Naive thymus-derived CD8-positive, alpha-beta T cell (primary cell): ENCODE measurements at places on chromosomes 12 and 14.

GRCh38 chr14:23294734-23295561 is 7.7 kb downstream of the PPP1R3E start:
- DNase-seq: peak; percentile 40

GRCh38 chr12:4001841-4002240 is 128.6 kb upstream of the PARP11 start:
- no peak for DNase-seq

- DNase-seq: no peak
These were observed 6.3 kb downstream of the GLI1 start for GRCh38 chr12:57465747-57466505.

DNA sequence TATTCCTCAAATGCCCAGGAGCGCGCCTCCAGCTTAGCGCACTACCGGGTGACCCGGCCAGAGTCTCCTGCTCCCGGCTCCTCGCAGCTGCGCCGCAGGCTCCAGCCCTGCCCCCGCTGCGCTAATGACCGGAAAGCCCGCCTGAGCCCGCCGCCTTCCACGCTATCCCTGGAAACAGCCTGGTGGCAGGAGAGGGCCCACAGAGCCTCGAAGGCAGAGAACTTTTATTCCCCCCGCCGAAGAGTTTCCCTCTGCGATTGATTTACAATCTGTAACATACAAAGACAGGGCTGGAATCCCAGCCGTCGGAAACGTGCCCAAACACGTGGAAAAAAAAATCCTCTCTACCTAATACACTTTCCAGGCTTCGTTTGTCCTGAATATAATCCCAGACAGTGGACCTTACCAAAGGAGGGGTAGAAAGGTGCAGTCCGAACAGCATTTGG is 1.5 kb downstream of the COL2A1 start:
- no peak for DNase-seq

- no peak for DNase-seq
These were observed 691.4 kb upstream of the TBX3 start for GRCh38 chr12:115375186-115375991.

DNA sequence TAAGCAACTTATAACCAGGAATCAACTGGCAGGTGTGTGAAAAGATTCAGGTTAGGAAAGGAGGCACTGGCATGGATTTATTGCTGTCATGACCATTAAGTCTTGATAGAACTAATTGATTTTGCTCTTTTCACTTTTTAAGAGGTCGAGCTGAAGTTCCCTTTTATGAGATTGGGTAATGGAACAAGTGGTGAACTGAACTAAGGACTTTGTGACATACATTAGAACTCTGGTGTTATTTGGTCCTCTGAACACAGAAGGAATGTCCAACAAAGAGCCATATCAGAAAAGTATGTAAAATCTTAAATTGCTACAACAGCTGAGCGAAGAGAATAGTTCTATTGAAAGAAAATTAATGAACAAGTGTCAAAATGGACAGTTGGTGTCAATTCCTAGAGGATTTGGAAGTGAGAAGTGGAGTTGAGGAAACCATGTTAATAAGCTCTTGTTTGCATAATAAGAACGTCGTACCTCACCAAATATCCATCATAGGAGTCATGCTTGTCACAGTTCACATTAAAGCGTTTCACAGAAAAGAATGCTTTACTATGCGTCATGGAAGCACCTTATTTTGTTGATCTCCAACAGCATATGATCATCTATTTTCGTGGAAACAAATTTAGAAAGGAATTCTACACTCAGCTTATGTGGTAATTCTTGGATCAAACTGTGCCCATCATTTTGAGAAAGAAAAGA is 8.4 kb upstream of the MYF6 start:
- DNase-seq: no peak

- DNase-seq: no peak
These were observed 4.0 kb downstream of the KRT77 start for GRCh38 chr12:52699373-52699772.

- no peak for DNase-seq
These were observed 12.3 kb downstream of the EMP1 start for GRCh38 chr12:13208533-13209435.

DNA sequence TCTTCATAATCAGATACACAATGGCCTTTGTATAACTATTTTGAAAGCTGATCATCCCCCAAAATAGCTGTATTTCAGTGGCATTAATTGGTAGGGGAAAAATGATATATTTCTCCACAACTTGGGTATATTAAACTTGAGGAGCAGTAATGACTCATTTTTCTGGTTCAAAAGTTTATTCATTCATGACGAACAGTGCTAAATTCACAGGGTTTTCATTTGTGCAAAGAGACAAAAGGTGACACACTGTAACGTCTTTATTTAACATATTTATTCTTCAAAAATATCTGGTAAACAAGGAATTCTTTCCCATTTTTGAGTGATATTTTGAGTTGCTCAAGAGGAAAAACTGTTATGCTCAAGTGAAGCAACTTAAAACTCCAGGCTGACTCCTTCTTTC is 415.5 kb upstream of the SOX5 start:
- no peak for DNase-seq

- DNase-seq: no peak
These were observed 28.3 kb downstream of the SLC5A8 start for GRCh38 chr12:101181776-101182175.

GRCh38 chr14:92994131-92994676 is 71.3 kb downstream of the CHGA start:
- DNase-seq: no peak

GRCh38 chr14:28242895-28243294 is 523.7 kb upstream of the FOXG1 start:
- DNase-seq: no peak

DNA sequence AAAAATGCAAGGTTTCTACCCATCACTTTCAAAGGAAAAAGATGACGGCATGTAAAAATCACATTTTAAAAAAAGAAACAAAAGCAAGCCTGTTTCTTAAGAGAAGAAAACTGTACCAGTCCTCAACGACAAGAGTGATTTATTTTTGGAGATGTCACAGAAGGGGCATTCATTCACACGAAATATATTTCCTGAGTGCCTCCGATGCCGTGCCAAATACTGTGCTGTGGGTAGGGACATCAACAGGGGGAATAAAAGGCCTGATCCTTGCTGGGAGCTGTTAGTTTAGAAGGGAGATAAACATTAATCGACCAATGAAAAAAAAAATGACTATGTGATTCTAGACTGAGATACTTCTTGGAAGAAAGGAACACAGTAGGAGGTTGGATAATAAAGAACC is 297.5 kb upstream of the SOX5 start:
- DNase-seq: no peak

GRCh38 chr12:121829250-121829918 is 25.6 kb downstream of the SETD1B start:
- DNase-seq: no peak

DNA sequence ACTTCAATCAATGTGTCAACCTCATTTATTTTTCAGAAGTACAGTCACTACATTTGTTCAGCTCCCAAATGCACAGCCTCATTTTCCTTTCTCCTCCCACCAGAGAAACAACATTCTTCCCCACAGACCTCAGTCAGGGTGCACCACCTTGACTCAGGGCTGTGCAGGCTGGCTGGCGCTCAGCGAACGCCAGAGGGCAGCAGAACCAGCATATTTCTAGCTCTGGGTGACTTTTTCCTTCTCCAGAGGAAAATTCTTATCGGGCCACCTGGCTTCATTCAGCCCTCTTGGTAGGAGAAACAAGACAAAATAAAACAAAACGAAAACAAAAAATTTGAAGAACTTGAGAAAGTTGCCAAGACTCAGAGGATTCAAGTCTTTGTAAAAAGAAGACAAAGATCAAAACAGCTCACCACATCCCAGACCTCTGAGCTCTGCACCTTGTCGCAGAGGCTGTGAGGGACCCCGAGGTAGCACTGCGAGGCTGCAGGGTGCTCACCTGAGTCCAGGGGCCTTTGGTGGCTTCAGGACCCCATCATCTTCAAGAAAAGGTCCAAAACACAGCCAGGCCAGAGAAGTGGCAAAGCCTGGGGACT is 33.7 kb downstream of the PAH start:
- peak; percentile 20 for DNase-seq

DNA sequence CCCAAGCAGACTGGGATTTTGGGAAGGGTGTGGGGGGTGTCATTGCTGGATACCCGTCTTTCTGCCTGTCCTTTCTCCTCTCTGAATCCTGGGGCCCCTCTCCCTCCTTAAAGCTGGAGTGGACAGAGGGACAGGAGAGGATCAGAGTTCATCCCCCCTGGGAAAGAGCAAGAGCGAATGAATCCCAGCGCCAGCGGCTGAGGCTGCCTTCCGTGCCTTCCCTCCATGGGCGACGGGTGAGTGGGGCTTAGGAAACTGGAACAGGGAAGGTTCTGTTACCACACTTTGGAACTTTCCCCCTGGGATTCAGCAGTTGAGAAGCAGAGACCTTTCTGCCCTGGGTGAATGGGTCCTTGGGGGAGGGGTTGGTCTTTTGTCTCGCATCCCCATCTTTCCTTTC is 16.2 kb upstream of the RIN3 start:
- DNase-seq: no peak

- no peak for DNase-seq
These were observed 414.4 kb downstream of the DPF3 start for GRCh38 chr14:72479461-72479931.

GRCh38 chr14:98168211-98168985 is 1103.6 kb downstream of the BCL11B start:
- no peak for DNase-seq

DNA sequence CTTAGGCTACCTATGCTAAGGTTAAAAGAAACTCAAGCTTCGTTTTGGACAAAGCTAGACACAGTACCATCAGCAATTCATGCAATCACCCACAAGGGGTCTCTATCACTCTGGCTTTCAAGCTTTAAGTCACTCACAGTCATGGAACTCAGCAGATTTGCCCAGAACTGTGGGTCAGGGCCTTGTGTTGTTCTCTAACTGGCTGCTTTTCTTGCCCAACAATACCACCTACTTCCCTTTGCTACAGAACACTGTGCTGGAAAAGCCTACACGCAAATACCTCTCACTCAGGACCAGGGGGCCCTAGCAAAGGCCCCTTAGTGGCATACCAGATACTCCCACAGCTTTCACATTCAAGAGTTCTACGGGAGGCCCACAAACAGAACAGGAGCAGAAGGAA is 9.1 kb downstream of the NEMP1 start:
- DNase-seq: peak; percentile 80

GRCh38 chr14:59155886-59156285 is 32.6 kb upstream of the DAAM1 start:
- no peak for DNase-seq

GRCh38 chr12:116962197-116962596 is 51.4 kb downstream of the FBXW8 start:
- no peak for DNase-seq

GRCh38 chr14:22994762-22995275 is 12.5 kb upstream of the AJUBA start:
- peak; percentile 70 for DNase-seq

DNA sequence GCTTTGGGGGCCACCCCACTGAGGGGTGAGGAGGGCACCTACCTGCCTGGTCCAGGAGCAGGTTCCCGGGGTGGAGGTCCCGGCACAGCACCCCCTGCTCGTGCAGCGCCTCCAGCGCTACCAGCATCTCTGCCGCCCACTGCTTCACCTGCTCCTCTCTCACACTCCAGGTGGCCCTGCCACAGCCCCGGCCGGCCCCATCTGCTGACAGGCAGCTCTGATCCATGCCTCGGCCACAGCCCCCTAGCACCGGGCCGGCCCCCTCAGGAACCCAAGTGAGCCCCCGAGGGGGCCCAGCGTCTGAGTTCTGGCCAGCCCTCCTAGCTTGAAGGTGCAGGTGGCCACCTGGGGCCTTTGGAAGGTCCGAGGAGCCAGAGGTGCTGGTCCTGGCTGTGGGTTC is 13.6 kb downstream of the RPS6KL1 start:
- no peak for DNase-seq

DNA sequence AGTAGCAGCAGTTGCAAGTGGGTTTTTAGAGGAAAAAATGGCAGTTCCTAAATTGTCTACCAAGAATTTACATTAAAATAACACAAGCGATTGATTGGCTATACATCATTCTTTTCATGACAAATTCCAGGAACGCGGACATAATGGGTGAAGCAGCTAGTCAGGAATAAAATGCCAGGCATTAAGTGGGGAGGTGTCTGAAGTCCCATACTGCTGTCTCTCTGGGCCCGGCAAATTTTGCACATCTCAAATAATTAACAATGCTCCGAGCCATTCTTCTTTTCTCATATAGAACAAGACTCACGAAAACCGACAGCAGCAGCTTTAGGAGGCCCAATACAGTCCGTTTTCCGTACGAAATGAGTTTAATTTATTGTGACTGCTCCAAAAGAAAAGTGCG is 696 bp downstream of the RPL36AL start:
- no peak for DNase-seq

GRCh38 chr14:80718940-80719339 is 222.6 kb downstream of the CEP128 start:
- no peak for DNase-seq

DNA sequence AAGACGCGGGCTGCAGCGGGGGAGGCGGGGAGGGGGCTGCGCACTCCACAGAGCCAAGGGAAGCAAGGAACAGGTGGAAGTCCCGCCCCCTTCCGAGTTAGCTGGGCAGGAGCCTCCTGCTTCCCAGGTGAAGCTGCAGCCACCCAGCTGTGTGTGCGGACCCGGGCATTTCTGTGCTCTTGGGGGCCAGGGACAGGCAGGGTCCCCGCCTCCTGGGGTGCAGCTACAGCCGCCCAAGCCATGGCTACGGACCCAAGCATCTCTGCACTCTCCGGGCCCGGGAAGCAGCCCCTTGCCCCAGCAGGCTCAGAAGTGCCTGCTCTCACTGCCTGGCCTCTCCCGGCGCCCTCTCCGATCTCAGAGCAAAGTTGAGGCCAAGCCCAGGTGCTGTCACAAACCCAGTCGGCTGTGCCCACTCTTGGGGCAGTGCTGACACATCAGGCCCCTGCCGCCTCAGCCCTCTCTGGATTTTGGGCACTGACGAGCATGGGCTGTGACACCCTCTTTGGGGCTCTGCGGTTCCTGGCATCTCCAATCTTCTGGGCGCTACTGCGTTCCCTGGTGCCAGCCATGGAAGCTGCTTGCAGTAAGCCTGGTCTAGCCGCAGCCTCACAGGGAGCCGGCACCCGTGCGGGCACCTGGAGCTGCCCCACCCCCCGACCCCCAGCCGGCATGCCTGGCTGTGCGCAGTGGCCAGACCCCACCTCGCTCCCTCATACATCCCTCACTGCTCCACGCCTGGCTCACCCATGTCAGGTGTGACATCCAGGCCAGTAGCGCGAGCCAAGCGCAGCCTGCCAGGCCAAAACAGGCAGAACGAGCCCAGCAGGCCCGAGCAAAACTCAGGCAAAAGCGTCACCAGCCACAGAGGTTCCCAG is 8.5 kb upstream of the MGAT4C start:
- DNase-seq: no peak

- DNase-seq: no peak
These were observed 151.4 kb upstream of the DAAM1 start for GRCh38 chr14:59037086-59037485.

DNA sequence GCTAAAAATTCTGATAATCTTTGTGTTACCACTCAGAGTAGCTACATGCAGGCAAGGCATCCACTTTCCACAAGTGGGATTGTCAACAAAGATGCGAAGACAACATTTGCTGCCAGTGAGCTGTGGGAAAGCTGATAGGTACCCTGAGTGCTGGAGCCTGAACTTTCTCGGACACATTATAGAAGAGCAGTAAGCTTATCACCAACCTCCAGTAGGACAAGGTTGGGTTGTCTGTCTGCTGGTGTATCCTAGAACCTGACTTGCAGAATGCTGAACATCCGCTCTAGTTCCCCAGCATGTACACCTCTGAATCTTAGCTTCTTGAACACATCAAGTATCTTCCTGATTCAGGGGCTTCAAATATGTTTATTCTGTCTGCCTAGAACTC is 103.8 kb upstream of the PPM1H start:
- DNase-seq: no peak

GRCh38 chr14:22553445-22553844 is 35.6 kb downstream of the DAD1 start:
- no peak for DNase-seq
